ENCODE measurements at places on chromosomes 4 and X.

DNA sequence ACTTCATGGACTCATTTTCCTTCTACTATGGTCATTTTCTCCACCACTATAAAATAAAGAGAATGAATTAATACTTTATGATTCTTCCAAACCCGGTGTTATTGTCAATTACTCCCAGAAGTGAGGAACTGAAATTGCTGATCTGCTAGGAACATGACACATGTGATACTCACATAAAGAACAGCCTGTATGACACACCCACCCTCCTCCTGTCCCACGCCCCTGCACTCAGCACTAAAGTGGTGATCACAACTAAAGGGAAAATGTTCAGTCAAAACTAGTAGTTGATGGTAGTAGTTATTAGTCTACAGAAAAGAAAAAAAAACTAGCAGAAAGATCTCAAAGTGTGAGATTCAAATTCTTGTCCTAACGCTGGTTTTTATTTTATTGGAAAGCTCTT lies 1508.3 kb downstream of the RAPGEF2 start:
- no peak for DNase-seq

- no peak for DNase-seq
These were observed 207.7 kb downstream of the SOWAHB start for GRCh38 chr4:76690011-76690905.

DNA sequence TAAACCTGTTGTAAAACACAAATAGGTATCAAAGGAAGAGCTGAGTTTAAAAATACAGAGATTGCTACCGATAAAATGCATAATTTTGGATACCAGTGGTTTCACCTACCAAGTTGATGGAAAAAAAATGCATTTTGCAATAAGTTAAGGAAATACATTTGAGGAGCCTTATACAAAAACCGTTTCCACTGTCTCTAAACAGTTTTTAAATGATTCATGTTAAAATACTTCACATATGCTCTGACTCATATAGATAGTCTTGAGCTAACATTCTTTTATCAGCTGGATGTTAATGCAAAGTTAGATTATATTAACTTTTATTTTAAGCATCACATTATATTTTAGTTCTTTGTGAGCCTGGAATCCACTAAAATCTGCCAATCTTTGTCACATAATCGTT lies 50.6 kb upstream of the ANKRD17 start:
- DNase-seq: no peak

GRCh38 chrX:154720067-154720466 lies 30.8 kb downstream of the GAB3 start:
- no peak for DNase-seq

DNA sequence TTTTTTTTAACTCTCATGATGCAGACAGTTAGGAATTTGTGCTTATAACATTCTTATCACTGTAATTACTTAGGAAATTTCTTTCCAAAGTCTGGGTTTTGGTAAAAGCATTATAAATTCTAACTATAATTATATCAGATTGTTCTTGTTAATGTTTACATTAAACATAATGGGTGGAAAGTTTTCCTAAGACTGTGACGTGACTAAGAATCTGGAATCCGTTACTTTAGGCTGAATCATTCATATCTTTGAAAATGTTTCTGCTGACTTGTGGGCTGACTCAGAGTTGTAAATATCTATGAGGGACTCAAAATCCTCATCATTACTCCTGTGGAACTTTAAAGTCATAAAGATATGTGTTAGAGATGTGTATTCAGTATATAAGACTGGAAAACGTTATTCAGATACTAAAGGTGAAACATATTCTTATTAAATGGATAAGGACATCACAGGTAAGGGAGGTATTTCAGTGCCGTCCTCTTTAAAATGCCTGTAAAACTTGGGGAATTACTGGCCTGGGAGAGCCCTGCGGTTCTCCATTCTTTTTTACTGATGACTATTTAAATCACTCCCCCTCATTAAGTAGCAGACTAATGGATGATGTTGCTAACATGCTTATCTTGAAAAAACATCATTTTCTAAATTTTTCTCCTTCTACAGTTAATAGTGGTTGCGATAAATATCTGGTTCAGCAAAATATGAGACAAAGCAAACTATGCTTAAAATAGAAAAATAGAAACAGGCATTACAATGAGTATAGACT lies 159.0 kb downstream of the DCLK2 start:
- DNase-seq: no peak

GRCh38 chr4:11495818-11496217 lies 67.1 kb upstream of the HS3ST1 start:
- DNase-seq: no peak

Measured in activated CD8-positive, alpha-beta memory T cell treated with anti-CD3 and anti-CD28 coated beads for 48 hours (primary cell).